Small intestine (tissue), 16 donors: ENCODE measurements at places on chromosomes 2 and 18.
A peak's percentile ranks its signal among the peaks of the same experiment; 100 is the strongest.

GRCh38 chr2:95022309-95023221, 2.9 kb upstream of the MAL start:
- no peaks in the 10 kb centered on the region for H3K4me1 ChIP-seq
- H3K27ac ChIP-seq, result no peak overlapping the region
- no peaks in the 10 kb centered on the region for H3K36me3 ChIP-seq
- peaks cover 53% of the 10 kb centered on the region for H3K27me3 ChIP-seq

- no peaks in the 10 kb centered on the region for H3K4me1 ChIP-seq
- DNase-seq, result peak; percentile 54
- no peak overlapping the region for H3K4me3 ChIP-seq
- no peaks in the 10 kb centered on the region for H3K36me3 ChIP-seq
- no peaks in the 10 kb centered on the region for H3K27me3 ChIP-seq
Observed at GRCh38 chr2:127695491-127696472, 5.5 kb upstream of the SFT2D3 start.

DNA sequence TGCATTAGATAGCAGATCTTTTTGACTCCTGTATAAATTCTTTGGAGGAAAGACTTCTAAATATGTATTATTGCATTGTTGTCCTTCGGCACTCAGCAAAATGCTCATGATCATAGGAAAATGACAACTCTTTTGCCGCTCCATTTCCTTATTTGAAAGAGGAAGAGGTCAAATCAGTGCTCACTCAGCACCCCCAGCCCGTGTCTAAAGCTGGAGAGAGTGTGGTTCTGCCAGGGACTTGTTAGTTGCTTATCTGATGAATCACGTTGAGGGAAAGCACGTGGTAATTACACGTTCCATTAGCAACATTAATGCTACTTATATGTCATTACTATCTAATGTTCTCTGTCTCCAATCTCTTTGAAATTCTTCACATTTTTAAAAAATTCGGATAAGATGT, 46.0 kb upstream of the MBP start:
- H3K27ac ChIP-seq, result no peak overlapping the region
- H3K4me3 ChIP-seq, result no peak overlapping the region
- no peaks in the 10 kb centered on the region for H3K4me1 ChIP-seq
- no peaks in the 10 kb centered on the region for H3K27me3 ChIP-seq
- no peaks in the 10 kb centered on the region for H3K36me3 ChIP-seq
- DNase-seq, result no peak

DNA sequence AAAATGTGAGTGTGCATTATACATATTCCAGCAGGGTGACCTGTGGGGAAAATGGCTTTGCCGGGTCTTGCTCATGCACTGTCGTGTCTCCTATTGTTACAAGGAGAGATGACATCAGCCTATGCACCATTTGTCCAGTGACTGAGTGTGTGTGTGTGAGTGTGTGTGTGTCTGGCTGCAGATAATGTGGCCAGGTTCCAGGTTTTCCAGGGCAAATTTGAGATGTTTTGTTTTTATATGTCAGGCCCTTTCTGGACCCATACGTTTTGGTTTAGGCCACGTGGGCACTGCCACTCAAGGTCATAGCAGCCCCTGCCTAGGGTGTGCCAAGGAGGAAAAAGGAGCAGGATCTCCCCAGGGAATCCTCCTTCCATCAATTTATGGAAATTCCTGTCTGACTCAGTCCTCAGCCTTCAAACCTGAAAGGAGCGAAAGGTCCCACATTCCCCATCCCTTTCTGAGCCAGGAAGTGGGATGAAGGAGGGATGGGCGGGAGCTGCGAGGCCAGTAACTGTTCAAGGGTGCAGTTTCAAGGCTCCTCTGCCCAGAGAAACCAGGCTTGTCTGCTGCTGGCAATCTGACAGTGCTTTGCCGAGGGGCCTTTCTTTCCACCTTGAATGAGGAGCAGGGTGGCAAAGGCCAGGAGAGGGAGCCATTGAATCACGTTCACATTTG, 93.0 kb upstream of the SMAD2 start:
- DNase-seq, result peak; percentile 57
- H3K4me3 ChIP-seq, result no peak overlapping the region
- H3K27ac ChIP-seq, result no peak overlapping the region
- no peaks in the 10 kb centered on the region for H3K36me3 ChIP-seq

DNA sequence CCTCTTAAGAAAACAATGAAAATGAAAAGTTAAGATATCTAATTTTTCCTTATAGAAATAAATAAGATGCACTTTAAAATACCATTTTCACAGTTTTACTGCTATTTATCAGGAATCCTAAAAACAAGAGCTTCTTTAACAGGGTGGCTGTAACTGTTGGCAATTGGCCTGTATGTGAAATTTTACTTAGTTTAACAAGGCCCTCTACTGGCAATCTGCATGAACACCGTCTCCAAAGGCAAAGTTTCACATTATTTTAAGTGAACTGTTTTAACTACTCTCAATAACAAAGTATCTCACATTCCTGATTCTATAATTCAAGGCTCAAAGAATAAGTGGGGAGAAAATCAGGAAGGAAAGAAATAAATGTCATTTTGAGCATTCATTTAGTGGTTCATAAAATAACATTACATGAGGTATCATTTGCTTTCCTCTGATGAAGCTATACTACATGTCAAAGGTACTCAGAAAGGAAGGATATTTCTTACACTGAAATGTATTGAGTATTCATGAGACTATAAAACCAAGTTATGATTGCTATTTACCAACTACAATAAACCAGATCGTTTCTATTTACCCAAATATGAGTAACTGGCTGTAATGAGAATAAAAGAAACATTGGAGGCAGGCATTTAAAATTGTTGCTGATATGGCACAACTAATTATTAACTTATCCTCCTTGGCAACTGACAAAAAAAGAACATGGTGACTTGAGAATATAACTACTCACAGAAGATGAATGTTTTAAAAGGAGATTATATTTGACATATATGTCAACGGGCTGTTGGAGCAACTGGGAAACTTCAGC, 7.0 kb downstream of the NCKAP5 start:
- H3K36me3 ChIP-seq, result no peaks in the 10 kb centered on the region
- DNase-seq, result peak; percentile 59
- no peak overlapping the region for H3K27ac ChIP-seq
- no peak overlapping the region for H3K4me3 ChIP-seq
- H3K27me3 ChIP-seq, result no peaks in the 10 kb centered on the region
- peaks cover 3% of the 10 kb centered on the region for H3K4me1 ChIP-seq

DNA sequence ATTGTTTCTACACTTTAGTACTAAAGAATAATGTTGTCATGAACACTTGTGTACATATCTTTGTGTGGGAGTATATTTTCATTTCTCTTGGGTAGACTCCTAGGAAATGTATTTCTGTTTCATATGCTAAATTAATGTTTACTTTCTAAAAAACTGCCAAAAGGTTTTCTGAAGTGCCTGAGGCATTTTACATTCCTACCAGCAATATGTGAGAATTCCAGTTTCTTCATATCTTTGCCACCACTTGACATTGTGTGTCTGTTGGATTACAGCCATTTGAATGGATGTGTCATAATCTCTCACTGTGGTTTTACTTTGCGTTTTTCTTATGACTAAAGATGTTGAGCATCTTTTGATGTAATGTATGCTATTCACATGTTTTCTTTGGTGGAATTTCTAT, 428.2 kb upstream of the KCNH7 start:
- H3K36me3 ChIP-seq, result no peaks in the 10 kb centered on the region
- H3K4me1 ChIP-seq, result no peaks in the 10 kb centered on the region
- H3K27ac ChIP-seq, result no peak overlapping the region
- no peak overlapping the region for H3K4me3 ChIP-seq

- no peak for DNase-seq
- no peak overlapping the region for H3K4me3 ChIP-seq
- H3K4me1 ChIP-seq, result no peaks in the 10 kb centered on the region
- H3K27ac ChIP-seq, result no peak overlapping the region
- no peaks in the 10 kb centered on the region for H3K36me3 ChIP-seq
- no peaks in the 10 kb centered on the region for H3K27me3 ChIP-seq
Observed at GRCh38 chr2:43453179-43454170, 142.4 kb downstream of the THADA start.

GRCh38 chr2:30145826-30146336, 926 bp upstream of the YPEL5 start:
- no peaks in the 10 kb centered on the region for H3K27me3 ChIP-seq
- peaks cover 12% of the 10 kb centered on the region for H3K4me1 ChIP-seq
- peaks cover 3% of the 10 kb centered on the region for H3K36me3 ChIP-seq
- H3K4me3 ChIP-seq, result no peak overlapping the region
- no peak for DNase-seq

- no peaks in the 10 kb centered on the region for H3K36me3 ChIP-seq
- H3K4me1 ChIP-seq, result no peaks in the 10 kb centered on the region
- H3K4me3 ChIP-seq, result no peak overlapping the region
- H3K27me3 ChIP-seq, result no peaks in the 10 kb centered on the region
- DNase-seq, result no peak
Observed at GRCh38 chr18:26729008-26729407, 136.5 kb downstream of the AQP4 start.

GRCh38 chr18:10197097-10197496, 257.3 kb upstream of the APCDD1 start:
- peak; percentile 12 for DNase-seq
- H3K27me3 ChIP-seq, result no peaks in the 10 kb centered on the region
- H3K36me3 ChIP-seq, result no peaks in the 10 kb centered on the region
- no peak overlapping the region for H3K27ac ChIP-seq

DNA sequence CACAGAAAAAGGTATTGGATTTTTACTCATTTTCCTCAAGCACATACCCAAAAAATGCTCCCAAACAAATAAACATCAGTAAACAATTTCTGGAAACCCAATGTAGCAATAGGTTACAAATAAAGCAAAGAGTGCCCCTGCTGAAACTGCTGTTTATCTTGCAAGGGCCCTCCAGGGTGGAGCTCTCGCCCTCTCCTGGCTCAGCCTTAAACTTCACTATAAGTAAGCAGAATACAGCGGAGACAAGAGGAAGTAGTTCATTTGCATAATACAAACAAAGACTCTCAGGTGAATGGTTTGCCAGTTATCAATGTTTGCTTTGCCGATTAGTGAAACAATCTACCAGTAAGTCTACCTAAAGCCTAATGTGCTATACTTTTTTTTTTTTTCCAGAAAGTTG, 437.6 kb downstream of the DLGAP1 start:
- H3K36me3 ChIP-seq, result no peaks in the 10 kb centered on the region
- H3K4me1 ChIP-seq, result no peaks in the 10 kb centered on the region
- no peak overlapping the region for H3K27ac ChIP-seq
- no peaks in the 10 kb centered on the region for H3K27me3 ChIP-seq
- DNase-seq, result peak; percentile 29

DNA sequence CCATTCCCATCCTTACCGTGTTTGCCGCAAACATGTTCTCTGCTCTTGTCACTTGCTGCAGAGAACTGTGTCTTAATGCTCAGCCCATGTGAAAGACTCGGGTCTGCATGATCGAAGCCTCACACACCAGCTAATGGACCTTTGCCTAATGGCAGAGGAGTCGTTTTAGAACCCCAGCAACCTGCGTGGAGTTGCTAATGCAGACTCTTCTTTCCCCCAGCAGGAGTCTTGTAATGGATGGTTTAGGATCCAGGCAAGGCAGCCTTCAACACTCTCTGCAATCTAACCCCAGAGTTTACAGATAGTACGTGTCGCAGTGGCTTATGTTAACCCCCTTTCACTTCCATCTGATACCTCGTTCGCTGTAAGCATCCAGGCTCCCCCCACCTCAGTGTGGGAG, 316.4 kb downstream of the AGAP1 start:
- DNase-seq, result no peak
- no peak overlapping the region for H3K27ac ChIP-seq
- no peak overlapping the region for H3K4me3 ChIP-seq
- H3K27me3 ChIP-seq, result no peaks in the 10 kb centered on the region
- no peaks in the 10 kb centered on the region for H3K4me1 ChIP-seq

- no peak overlapping the region for H3K4me3 ChIP-seq
- DNase-seq, result no peak
- H3K27me3 ChIP-seq, result no peaks in the 10 kb centered on the region
- H3K27ac ChIP-seq, result no peak overlapping the region
- no peaks in the 10 kb centered on the region for H3K36me3 ChIP-seq
- H3K4me1 ChIP-seq, result peaks cover 4% of the 10 kb centered on the region
Observed at GRCh38 chr2:234286118-234286598, 210.7 kb downstream of the ARL4C start.

- no peak overlapping the region for H3K4me3 ChIP-seq
- H3K27me3 ChIP-seq, result no peaks in the 10 kb centered on the region
- no peak for DNase-seq
- H3K4me1 ChIP-seq, result no peaks in the 10 kb centered on the region
- H3K27ac ChIP-seq, result no peak overlapping the region
Observed at GRCh38 chr2:30964334-30965005, 157.2 kb upstream of the CAPN13 start.

GRCh38 chr2:239394346-239394945, 6.4 kb downstream of the HDAC4 start:
- H3K27me3 ChIP-seq, result no peaks in the 10 kb centered on the region
- no peaks in the 10 kb centered on the region for H3K4me1 ChIP-seq
- no peak overlapping the region for H3K27ac ChIP-seq
- no peak overlapping the region for H3K4me3 ChIP-seq
- DNase-seq, result no peak

GRCh38 chr2:8202132-8202531, 479.7 kb upstream of the ID2 start:
- H3K4me3 ChIP-seq, result no peak overlapping the region
- no peaks in the 10 kb centered on the region for H3K4me1 ChIP-seq
- no peak overlapping the region for H3K27ac ChIP-seq
- no peaks in the 10 kb centered on the region for H3K27me3 ChIP-seq
- no peak for DNase-seq
- H3K36me3 ChIP-seq, result no peaks in the 10 kb centered on the region

DNA sequence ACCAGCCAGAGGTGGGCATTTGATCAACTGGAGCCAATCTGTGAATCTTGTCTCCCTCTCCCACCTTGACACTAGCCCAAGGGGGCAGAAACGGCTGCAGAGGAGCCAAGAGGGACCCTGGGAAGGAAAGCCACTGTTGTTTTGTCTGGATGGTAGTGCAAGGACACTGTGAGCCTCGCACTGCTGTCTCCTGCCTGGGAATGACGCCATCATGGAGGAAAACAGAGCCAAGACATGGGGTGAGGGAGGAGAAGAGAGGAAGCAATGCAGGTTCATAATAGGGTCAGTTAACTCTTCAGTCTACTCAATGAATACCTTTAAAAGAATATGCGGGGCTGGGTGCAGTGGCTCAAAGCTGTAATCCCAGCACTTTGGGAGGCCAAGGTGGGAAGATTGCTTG, 231.1 kb upstream of the AGAP1 start:
- H3K4me1 ChIP-seq, result peaks cover 2% of the 10 kb centered on the region
- no peak for DNase-seq
- no peak overlapping the region for H3K27ac ChIP-seq
- H3K4me3 ChIP-seq, result no peak overlapping the region
- H3K36me3 ChIP-seq, result no peaks in the 10 kb centered on the region

- no peak overlapping the region for H3K27ac ChIP-seq
- no peak overlapping the region for H3K4me3 ChIP-seq
- no peak for DNase-seq
- H3K4me1 ChIP-seq, result peaks cover 7% of the 10 kb centered on the region
- H3K27me3 ChIP-seq, result no peaks in the 10 kb centered on the region
- no peaks in the 10 kb centered on the region for H3K36me3 ChIP-seq
Observed at GRCh38 chr2:158988501-158988900, 20.1 kb downstream of the TANC1 start.

DNA sequence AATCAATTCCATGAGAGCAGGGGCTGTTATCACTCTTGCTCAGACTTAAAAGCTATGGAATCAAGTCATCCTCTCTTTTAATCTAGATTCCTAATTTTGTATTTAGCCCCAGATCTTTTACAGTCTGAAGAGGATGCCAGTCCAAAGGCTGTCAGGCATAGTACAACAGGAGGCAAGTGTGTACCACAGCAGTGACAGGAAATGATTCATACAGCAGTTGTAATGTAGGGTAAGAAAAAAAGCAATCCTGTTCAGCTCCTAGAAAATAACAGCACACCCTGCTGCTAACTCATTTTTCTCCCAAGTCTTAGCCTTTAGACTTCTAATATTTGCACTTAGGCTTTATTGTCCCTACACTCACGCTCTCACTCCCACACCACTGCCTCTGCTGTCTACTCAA, 127.8 kb upstream of the SYT4 start:
- H3K4me1 ChIP-seq, result no peaks in the 10 kb centered on the region
- H3K27ac ChIP-seq, result no peak overlapping the region
